CD8-positive, alpha-beta memory T cell (primary cell): ENCODE measurements at places on chromosomes 3 and 15. TPM values are rescaled to one million over a fixed set of nuclear protein-coding genes. Genes with fewer than 3 reads are reported as not detected.

- no peak for DNase-seq
Observed at GRCh38 chr3:137765310-137766033, 1.4 kb downstream of the SOX14 start.

GRCh38 chr15:69034352-69034751, 19.9 kb downstream of the NOX5 start:
- no peak for DNase-seq

The GPR160 gene
- total RNA-seq, result 2.9 TPM

DNA sequence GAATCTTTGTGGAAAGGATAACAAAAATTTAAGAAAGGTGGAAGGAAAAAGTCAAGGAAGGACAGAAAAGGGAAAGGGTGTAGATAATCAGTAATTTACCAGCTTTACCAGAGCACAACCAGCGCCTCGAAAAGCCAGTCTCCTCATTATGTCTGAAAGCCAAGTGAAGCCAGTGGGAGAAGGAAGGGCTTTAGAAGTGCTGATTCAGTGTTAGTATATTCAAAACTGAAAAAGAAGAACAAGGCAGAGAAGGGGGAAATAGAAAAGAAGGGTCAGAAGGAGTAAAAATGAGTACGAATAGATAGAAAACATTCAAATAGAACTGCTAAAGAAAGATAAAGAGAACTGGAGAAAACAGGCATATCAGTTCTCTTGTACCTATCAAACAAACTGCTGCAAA, 4.1 kb downstream of the PBRM1 start:
- DNase-seq, result no peak

The PLCB2 gene
- total RNA-seq, result 57.7 TPM

The POPDC2 gene
- total RNA-seq, result 3.2 TPM

- no peak for DNase-seq
Observed at GRCh38 chr15:48866141-48866563, 11.8 kb upstream of the EID1 start.

The DUOX1 gene
- total RNA-seq, result not detected

The GDPGP1 gene
- total RNA-seq, result 10.3 TPM

DNA sequence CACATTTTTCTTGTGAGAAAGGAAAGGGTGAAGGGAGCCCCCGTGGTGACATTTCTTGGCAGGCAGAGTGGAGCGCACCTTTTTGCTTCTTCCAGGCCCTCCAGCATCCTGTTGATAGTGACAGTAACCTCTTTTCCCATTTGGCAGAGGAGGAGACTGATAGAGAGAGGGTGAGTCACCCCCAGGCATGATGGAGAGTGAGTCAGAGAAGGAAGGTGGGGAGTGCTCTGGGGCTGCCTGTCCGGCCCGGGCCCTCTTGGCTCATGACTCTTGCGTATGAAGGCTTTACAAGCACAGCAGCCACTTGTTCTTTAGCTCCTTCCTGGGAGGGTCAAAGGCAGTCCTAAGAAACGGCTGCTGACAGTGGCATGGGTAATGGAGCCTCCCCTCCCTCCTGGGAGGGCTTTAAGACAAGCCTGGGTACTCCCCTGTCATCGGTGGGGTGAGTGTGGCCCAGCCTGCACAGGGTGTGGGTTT, 16.0 kb downstream of the ANKRD63 start:
- DNase-seq, result no peak

DNA sequence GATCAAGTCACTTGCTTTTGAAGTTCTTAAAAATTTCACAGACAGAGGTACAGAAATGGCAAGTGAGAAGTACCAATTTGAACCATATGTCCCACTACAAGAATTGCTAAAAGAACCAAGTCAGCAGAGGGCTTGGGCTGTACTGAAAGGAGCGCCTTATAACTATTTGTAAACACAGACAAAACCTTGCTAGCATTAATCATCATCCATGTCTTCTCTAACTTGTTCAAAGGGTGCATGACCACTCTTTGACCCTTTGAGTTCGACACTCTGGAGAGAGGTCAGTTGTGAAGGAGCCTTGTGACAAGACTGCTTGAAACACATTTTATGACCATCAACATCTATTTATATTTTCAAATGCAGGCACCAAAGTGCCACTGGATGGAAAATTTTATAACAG, 191.7 kb downstream of the PDZRN3 start:
- DNase-seq, result no peak

The SNTN gene
- not detected for total RNA-seq
